IMR-90 (cell line): ENCODE measurements at places on chromosomes 13 and 19.

- no peak for DNase-seq
Measured at GRCh38 chr13:63632321-63632720, 2216.7 kb upstream of the PCDH20 start.

GRCh38 chr13:91539286-91540157 is 141.1 kb downstream of the GPC5 start:
- no peak for DNase-seq

- no peak for DNase-seq
Measured at GRCh38 chr13:31862828-31863227, 123.5 kb downstream of the RXFP2 start.

GRCh38 chr13:68439817-68440216 is 1209.7 kb upstream of the PCDH9 start:
- no peak for DNase-seq

- peak; percentile 97 for DNase-seq
Measured at GRCh38 chr19:8412783-8413628, at the start of gene MARCHF2. Gene MARCHF2, plus strand, starts transcription at chr19:8413305. Its CDS starts 8,536 bp downstream, at chr19:8421841.

DNA sequence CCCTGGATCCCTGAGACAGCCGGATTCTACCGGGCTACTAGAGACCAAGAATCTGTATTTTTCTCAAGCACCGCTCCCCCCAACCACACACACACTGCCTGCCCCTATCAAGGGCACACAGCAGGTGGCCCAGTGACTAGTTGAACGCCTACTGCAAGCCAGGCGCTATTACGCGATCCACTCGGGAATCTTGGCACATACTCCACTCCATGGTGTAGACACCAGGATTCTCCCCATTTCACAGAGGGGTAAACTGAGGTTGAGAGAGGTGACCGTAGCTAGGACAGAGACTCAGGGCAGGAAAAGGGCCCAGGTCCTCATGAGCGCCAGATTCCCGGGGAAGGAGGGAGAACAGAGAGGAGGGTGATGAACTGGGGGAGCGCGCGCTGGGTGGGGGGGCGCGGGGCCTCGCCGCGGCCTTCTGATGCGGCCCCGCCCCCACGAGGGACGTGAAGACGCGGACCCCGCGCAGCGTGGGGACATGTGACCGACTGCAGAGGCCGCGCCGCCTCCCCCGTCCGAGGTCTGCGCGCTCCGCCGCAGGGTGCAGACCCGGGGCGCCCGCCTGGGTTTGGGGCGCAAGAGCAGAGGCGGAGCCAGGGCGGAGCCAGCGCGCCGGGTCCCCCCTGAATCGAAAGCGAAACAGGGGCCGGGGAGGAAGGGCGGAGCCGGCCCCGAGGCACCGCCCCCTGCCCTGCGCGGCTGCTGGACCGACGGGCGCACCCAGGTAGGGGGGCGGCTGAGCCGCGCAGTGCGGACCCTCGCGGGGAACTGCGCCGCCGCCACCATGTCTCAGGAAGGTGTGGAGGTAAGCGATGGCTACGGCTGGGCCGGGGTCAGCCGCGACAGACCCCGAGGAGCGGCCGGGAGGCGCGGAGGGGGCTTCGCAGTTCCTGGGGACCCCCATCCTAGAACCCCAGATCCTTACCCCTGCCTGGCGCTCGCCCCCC is at the start of gene SHFL:
SHFL (plus strand) TSS at position 677 of the 950 bp plus-strand sequence; CDS start at position 788, 111 bp downstream.
- peak; percentile 45 for DNase-seq

GRCh38 chr13:20924758-20925394 is 22.3 kb upstream of the XPO4 start:
- DNase-seq: peak; percentile 84

- no peak for DNase-seq
Measured at GRCh38 chr13:113989585-113990300, 15.9 kb upstream of the C13orf46 start.

GRCh38 chr19:47729799-47730520 is 15.4 kb upstream of the NOP53 start:
- no peak for DNase-seq

- DNase-seq: no peak
Measured at GRCh38 chr13:50140581-50141374, 125.5 kb downstream of the KCNRG start.

- no peak for DNase-seq
Measured at GRCh38 chr19:44722131-44723121, 23.5 kb downstream of the CEACAM16 start.

DNA sequence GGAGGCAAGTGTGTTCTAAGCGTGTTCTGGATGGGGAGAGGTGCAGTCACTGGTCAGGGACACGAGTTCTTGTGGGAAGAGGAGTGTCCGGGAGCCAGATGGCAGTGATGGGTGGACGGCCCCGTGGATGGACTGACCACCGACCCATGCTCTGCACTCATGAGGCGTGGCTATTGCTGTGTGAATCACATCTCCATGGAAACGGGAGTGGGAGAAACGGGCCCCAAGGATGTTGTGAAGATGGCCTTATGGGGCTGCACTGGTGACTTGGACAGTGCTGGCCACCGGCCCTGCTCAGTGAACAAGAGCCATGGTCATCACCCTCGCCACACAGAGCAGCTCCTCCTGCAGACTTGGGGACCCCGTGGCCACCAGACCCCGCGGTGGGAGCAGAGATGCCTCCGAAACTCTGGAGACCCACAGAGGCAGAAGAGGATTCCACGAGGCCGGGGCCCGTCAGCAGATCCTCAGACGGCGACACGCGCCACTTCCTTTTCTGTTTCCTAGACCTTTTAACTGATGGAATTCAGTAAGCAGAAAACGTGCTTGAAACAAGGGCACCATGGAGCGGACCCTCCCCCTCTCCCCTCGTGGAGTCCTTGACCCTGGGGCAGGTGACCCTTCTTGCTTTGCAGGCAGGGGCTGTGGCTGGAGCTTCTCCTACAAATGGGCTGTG is 47.5 kb downstream of the GAS6 start:
- DNase-seq: peak; percentile 45

DNA sequence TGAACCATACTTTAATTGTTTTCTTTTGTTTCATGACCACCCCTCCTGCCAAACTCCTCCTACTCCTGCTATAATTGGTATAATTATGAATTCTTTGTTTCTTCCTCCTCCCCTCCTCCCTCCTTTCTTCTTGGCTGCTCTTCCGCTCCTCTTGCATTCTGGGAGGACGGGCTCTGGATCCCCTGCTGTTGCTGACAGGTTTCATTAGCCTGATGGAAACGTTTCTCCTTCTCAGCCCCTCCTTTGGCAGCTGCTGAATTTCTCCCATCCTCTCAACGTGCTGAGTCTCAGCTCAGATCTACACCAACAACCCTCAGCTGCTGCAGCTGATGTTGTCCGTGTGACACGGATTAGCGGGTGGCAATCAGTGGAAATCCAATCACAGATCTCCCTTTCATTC is 97.1 kb upstream of the UBAC2 start:
- DNase-seq: no peak

DNA sequence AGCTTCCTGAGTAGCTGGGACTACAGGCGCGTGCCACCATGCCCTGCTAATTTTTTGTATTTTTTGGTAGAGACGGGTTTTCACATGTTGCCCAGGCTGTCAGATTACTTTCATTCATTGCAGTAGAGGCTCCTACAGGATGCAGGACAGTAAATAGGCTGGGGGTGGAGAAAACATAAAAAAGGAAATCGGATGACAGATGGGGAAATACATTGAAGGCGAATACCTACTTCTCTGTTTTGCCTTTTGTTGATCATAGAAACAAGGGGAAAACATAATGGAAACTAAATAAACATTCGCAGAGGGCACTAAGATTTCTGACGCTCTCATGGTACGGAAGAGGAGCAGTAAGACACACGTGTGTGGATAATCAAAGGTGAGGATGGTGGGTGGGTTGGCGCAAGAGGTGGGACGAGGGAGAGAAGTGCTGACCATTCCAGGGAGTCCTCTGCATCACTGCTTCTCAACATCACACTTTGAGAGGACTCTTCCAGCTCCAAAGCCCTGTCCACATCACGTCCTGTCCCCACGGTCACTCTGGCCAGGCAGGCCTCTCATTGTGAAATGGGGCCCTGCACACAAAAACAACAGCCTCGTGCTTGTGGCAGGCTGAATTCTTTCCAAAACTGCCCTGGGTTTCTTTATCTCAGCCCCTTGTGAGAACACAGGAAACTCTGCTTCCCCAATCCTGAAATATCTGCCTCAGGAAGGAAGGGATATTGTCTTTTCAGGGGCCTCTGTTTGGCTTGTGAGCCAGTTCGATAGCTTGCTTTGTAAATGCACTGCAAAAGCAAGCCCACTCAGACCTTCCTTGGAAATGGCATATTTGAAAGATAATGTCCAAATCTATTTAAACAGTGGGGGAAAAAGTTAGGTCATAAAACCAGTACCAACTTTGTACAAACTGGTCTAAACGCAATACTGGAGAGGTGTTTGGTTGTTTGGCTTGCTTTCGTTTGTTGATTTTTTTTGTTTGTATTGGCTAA is 188.5 kb downstream of the FOXO1 start:
- no peak for DNase-seq

DNA sequence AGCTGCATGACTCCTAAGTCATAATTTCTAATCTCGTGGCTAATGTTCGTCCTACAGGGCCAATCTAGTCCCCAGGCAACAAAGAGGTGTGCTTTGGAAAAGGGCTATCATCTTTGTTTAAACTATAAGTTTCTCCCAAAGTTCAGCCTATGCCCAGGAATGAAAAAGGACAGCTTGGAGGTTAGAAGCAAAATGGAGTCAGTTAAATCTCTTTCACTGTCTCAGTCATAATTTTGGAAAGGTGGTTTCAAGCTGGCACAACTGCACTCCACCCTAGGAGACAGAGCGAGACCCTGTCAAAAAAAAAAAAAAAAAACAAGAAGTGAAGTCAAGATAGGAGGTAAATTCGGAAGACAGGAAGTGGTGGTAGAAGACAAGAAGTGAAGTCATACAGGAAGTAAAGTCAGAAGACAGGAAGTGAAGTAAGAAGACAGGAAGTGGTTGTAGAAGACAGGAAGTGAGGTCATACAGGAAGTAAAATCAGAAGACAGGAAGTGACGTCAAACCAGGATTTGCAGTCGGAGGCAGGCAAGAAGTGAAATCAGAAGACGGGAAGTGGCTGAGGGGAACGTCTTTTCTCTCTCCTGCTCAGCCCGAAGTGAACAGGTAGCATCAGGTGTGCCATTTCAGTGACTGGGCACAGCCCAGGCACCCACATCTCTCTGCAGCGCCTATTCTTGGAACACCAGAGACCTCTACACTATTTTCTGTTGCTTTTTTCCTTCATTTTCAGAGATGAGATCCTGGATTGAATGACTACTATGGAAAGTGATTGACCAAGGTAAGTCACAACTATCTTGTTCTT is 32.2 kb downstream of the GP6 start:
- DNase-seq: no peak

- DNase-seq: peak; percentile 41
Measured at GRCh38 chr13:110119935-110120905, 186.7 kb downstream of the COL4A1 start.
